ENCODE measurements at places on chromosomes 5 and 9.

DNA sequence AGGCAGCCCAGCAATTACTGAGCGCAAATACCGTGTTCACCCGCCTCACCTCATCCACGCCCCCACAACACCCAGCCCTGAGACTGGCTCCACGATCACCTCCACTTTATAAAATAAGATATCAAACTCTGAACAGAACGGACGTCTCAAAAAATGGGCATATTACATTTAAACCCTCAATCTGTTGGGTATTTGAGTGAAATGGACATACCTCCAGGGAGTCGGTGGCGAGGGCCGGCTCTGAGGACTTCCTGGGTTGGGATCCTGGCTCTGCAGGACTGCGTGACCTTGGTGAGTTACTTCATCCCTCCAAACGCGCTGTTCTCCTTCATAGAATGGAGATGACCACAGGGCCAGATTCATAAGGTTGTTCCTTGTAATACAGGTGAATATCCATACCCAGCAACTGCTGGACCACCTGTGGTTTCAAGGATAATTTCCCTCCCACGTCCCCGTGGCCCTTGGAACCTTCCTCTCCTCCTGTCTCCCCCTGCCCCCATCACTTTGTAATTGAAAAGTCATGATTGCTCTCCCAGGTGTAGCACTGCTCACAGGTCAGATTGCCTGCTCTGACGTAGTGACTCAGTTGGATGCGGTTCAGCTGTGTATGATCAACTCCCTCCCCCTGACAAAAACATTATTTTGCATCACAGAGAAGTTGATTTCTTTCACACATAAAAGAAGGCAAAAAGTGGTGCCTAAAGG, 135.6 kb downstream of the KCNIP1 start:
- no peak for DNase-seq

DNA sequence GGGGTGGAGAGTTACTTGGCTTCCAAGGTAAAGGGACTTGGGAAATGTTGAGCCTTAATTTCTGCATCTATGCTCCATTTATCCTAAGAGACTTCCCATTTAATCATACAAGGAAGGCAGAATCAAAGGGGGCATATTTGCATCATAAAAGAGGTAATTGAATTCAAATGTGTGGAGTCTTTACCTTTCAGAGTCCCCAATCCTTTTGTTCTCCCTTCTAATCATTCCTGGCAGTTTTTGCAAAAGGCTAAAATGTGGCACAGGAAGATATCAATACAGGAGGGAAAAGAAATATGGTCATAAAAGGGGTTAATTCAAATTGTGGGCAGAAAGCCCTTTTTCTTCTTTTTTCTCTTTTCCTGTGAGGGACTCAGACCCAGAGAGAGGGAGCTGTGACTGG, 69.5 kb downstream of the SFXN1 start:
- no peak for DNase-seq

GRCh38 chr5:60287174-60287771, 393.7 kb upstream of the PDE4D start:
- no peak for DNase-seq

DNA sequence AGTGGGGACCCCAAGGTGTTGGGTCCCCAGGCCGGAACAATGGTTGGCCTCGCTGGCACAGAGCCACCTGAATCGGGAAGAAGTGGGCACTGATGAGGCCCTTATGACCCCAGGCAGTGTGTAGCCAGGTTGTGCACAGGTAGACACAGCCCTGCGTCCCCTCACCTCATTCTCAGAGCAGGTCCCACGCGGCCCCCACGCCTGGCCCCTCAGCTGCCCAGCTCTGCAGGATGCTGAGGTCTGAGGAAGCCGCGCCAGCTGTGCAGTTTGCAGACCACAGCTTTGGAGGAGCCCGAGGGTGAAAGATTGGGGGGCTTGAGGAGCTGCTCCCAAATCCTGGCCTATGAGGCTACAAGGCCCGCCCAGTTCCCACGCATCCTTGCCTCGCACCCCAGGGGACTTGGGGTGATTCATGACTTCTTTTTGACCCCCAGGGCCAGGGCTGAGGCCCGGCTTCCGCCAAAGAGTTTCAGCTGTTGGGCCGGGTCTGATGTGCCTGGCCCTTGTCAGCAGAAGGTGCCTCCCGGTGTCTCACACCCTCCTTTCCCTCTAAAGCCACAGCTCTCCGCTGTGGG, 87.8 kb upstream of the PHYKPL start:
- no peak for DNase-seq

- no peak for DNase-seq
Observed at GRCh38 chr5:143562935-143563334, 159.4 kb upstream of the NR3C1 start.

GRCh38 chr5:178232124-178232919, at the start of gene PHYKPL:
Gene PHYKPL (minus strand): TSS chr5:178232802. CDS start chr5:178232550, 252 bp downstream.
- DNase-seq, result no peak

- no peak for DNase-seq
Observed at GRCh38 chr9:38768351-38768761, 48.4 kb upstream of the FAM240B start.

- no peak for DNase-seq
Observed at GRCh38 chr5:137218471-137218870, 280.7 kb downstream of the SPOCK1 start.

DNA sequence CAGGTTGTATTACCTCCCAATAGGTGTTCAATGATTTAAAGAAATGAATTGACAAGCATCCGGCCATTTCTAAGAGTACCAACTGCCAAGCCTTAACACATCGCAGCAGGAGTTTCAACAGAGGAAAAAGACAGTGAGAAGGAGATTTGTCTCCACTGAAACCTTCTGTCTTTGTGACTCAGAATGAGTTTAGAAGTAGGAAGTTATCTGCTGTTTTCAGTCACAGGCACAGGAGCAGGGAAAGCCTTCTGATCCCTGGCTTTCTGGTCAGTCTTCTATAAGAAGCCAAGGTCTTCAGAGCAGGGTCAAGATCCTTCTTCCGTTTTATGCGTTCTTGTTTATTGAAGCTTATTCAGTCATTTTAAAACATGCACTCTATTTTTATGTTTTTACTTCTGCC, 390.7 kb upstream of the PCSK5 start:
- no peak for DNase-seq

DNA sequence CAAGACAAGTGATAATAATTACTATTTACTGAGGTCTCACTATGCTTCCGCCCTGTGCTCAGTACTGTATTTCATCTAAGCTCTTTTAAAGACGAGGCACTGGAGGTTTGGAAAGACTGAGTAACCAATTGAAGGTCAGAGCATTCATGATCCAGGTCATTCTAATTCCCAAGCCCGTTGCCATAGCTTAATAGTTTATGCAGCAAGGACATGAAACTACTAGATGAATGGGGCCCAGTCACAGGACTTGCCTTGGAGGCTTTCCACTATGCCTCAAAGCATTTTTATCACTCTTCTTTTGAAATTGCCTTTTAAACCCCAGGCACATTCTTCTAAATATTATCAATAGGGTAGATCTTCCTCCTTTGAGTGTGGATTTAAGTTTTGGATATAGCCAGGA, 17.2 kb upstream of the NFIB start:
- no peak for DNase-seq

- DNase-seq, result no peak
Observed at GRCh38 chr9:122374885-122375420, 4.1 kb downstream of the PTGS1 start.

DNA sequence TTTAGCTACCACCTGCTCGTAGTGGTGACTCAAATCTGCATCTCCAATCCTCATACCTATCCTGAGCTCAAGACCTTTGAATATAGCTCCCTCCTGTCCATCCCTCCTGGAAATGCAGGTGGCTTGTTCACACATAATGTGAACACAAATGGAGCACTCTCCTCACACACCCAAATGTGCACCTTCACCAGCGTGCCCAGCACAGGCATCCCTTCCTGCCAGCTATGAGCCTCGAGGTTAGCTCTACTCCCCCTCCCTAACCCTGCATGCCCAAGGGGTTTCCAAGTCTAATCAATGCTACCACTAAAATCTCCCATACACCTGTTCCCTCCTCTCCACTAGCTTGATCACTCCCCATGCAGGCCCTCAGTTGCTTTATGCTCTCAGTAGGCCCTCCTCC, 2.2 kb upstream of the TGFBI start:
- DNase-seq, result no peak

GRCh38 chr9:84424931-84425330, 84.4 kb upstream of the SLC28A3 start:
- no peak for DNase-seq

- no peak for DNase-seq
Observed at GRCh38 chr9:73441890-73442818, 290.5 kb downstream of the ANXA1 start.

DNA sequence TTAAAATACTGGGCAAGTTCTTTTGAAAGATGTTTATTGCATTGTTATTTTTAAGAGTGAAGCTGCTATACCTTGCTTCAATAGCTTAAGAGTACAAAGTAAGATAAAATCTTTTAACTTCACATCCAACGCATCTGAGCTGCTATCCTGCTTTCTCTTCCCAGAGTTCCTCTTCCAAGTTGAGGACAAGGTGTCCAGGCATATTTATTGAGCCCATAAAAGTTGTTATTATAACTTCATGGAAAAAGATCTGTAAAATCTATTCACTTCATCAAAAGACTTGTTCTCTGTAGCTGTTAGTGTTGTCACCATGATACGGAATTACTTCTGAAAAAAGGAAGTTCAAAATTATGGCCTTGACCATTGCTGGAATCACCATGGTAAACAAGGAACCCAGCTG, 306.2 kb upstream of the ELAVL2 start:
- no peak for DNase-seq

DNA sequence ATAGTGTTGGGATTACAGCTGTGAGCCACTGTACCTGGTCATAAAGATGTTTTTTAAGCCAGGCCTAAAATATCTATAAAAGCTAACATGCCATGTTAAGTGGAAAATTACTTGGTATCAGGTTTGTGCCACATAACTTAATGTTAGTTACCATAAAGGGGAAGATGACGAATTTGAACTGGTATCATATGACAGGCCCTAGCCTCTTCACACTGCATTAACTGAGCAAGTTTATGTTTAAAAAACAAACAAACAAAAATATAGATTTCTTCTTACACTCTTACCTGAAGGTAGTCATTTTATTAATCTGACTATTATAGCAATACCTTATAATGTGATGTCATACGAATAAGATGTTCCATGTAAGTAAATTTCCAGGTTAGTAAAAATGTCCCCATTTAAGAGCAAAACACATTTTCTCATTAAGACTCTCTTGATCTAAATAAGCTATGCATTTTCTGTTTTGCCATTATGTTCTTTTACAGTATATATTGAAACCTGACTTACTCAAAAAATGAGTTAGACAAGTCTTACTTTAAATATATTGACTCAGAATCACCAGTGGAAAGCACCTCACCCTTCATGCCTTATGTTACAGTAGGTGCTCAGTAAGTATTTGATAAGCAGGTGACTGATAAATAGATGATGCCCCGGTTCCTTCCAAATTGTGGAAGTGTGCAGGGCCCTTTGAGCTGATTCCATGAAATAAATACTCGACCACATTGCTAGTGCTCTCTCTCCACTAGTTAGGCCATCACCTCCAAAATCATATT, 125.4 kb downstream of the CDC42SE2 start:
- DNase-seq, result no peak

DNA sequence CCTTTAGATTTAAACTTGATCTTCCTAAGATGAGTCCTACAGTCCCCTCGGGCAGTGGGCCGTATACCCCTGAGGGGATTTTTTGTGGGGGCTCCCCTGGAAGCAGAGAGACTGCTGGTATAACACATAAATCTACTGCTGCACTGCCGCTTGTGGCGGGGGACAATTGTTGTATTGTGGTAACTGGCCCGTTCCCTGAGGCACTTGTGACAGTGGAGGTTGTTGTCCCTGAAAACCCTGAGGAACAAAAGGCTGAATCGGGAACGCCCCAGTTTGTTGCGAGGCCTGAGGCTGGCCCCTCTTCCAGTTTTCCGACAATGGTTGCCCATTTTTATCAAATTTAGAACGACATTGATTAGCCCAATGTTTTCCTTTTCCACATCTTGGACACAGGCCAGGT, 4.7 kb upstream of the TMEM141 start:
- no peak for DNase-seq

DNA sequence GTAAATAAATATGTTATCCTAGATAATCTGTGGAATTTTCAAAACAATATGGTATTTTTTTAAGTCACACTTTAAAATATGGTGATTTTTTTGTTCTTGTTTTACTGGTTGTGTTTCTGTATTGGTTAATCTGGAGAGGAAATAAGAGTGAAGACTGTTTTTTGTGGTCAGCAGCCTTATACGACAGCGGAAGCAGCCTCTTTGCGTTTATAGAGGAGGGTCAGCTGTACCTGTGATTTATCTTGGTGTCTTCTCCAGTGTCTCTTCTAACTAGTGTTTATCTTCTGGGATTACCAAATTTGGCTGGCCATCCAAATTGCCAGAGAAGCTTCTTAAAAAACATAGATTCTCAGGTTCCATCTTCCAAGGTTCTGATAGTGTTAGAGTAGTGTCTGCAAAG, 58.7 kb downstream of the ICE1 start:
- DNase-seq, result no peak

DNA sequence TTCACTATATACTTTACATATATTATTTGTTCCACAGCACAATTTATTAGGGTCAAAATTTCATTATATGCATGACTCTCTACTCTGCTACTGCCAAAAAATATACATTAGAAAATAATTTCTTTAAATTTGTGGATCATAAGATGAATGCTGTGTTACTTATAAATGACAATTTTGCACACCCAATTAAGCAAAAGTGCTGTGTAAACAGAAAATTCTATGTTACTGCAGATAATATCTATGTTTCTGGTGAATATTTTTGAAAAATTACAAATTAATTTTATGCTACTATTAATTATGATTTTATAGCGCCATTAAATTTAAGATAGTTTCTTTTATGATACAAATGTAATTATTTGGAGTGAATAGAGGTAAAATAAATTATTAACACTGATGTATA, 59.8 kb upstream of the GABRA6 start:
- DNase-seq, result no peak
